ENCODE measurements at places on chromosomes 11 and 22. TPM values are rescaled to one million over a fixed set of nuclear protein-coding genes. Genes with fewer than 3 reads are reported as not detected.

ASCL2 gene
- total RNA-seq = not detected

CARNS1 gene
- 0.30 TPM for total RNA-seq

DSCAML1 gene
- total RNA-seq = not detected

RIC3 gene
- not detected for total RNA-seq

YPEL4 gene
- 0.89 TPM for total RNA-seq

C11orf87 gene
- under 0.01 TPM for total RNA-seq

FLRT1 gene
- 0.09 TPM for total RNA-seq

PLAAT5 gene
- not detected for total RNA-seq

PRR33 gene
- total RNA-seq = not detected

SPI1 gene
- not detected for total RNA-seq

RBFOX2 gene
- total RNA-seq = 116 TPM

Measured in smooth muscle cell of the umbilical artery (primary cell).